ENCODE measurements at places on chromosomes 4 and X. TPM values are rescaled to one million over a fixed set of nuclear protein-coding genes. Genes with fewer than 3 reads are reported as not detected.
A peak's percentile ranks its signal among the peaks of the same experiment; 100 is the strongest.

GRCh38 chrX:42432552-42432951 lies 345.4 kb downstream of the PPP1R2C start:
- H3K4me3 ChIP-seq: no peak overlapping the region
- no peak overlapping the region for H3K27ac ChIP-seq
- no peaks in the 10 kb centered on the region for H3K4me1 ChIP-seq
- H3K36me3 ChIP-seq: no peaks in the 10 kb centered on the region

DNA sequence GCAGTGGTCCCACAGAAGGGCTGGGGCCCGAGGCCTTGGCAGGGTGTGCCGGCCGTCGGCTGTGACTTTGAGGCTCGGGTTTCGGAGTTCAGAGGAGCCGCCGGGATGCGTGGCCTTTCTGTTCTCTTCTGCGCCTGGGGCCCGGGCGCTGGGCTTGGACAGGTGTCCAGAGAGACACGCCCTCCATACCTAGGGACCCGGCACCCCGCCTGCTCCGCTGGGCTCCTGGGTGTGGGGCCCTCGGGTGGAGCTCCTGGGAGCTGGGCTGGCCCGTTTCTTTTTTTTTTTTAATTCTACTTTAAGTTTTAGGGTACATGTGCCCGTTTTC lies 11.3 kb downstream of the FGFRL1 start:
- no peaks in the 10 kb centered on the region for H3K27me3 ChIP-seq
- DNase-seq: peak; percentile 11
- H3K27ac ChIP-seq: no peak overlapping the region
- peaks cover 62% of the 10 kb centered on the region for H3K4me1 ChIP-seq
- H3K4me3 ChIP-seq: no peak overlapping the region

DNA sequence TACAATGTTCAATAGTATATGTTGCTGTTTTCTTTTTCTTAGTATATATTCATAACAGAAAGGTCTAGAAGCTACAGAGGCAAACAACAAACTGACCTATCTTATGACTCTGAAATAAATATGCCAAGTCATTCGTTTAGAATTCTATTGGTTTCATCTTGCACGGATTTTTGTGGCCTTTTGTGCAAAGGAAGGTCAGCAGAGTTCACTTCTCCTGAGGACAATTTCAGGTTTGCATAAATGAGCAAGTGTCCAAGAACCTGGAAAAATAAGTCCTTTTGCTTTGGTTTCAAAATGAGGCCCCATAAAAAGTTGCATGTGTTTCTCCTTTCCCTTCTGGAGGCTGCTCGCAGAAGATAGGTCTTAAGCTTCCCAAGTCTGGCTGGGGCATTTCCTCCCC lies 156.9 kb downstream of the APBB2 start:
- DNase-seq: no peak
- H3K4me3 ChIP-seq: no peak overlapping the region
- H3K27me3 ChIP-seq: no peaks in the 10 kb centered on the region
- no peaks in the 10 kb centered on the region for H3K4me1 ChIP-seq
- no peak overlapping the region for H3K27ac ChIP-seq
- H3K36me3 ChIP-seq: no peaks in the 10 kb centered on the region

Gene VCX
- polyA plus RNA-seq: 9.8 TPM

Gene CSAG2
- polyA plus RNA-seq: 0.12 TPM

Measured in K562 (cell line).